ENCODE measurements at places on chromosomes 2 and 18.

DNA sequence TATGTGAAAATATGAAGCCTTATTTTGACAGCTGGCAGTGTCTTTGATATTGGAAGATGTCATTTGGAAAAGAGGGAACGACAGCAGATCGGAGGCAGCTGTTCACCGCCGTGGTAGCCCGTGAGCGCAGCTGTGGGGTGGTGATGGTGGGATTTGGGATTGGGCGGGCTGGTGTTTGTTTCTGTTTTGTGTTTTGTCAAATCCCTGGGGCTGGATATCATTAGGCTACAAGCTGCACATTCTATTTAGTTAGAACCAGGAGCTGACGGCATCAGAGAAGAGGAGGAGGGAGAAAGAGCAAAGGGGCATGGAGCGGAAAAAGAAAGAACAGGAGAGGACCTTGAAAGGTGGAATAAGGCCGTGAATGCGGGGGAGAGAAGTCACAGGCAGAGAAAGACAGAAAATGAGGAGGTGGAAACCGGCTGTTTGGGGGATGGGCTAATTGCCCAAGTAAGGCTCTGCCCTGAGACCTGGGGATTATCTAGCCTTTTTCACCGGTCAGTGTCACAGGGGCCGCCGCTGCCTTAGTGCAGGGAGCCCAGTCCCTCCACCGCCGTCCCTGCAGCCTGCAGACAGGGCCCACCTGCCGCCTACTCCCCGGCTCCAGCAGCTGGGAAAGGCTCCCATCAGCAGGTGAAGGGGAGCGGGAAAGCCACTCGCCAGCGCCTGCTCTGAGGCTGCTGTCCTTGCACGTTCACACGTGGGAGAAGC is 88.0 kb downstream of the ZCCHC2 start:
- DNase-seq: no peak

- DNase-seq: no peak
Measured at GRCh38 chr2:106142683-106143082, 51.4 kb downstream of the UXS1 start.

- no peak for DNase-seq
Measured at GRCh38 chr2:148876202-148876594, 1.2 kb downstream of the KIF5C start.

GRCh38 chr18:22132763-22133162 is 36.6 kb upstream of the GATA6 start:
- DNase-seq: no peak

DNA sequence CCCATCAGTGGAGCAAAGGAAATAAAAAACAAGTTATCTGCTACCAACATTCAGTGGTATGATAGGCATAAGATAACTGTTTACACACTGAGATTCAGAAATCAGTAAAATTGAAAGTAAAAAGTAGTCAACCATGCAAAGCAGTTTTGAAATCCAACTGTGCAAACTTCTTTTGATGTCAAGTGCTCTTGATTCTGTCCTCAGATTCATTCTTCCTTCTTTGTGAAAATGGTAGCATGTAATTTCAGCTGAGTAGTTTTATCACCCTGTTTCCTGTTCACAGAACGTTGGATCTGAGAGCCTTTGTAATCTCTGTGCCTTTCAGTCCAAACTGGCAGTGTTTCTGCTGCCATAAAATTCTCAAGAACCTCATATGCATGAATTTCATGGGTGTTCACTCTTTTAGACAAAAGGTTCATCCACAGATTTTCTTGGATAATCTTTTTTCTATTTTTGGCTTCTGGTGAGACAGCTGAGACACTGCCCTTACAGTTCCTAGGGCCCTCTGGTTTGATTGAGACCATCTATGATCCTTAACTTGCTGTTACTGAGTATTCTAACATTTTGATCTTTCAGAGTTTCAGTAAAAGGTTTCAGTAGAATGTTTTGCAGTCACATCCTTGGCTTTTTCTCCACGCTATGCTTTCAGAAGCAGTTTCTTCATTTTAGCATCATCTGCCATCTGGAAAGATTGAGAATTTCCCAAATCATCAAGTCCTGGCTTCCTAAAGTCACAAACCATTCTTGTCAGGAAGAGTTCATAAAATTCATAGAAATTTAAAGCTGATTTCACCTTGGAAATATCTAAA is 272.3 kb upstream of the EPHA4 start:
- no peak for DNase-seq

- DNase-seq: peak; percentile 64
Measured at GRCh38 chr2:17830053-17831034, 14.1 kb downstream of the MSGN1 start.

DNA sequence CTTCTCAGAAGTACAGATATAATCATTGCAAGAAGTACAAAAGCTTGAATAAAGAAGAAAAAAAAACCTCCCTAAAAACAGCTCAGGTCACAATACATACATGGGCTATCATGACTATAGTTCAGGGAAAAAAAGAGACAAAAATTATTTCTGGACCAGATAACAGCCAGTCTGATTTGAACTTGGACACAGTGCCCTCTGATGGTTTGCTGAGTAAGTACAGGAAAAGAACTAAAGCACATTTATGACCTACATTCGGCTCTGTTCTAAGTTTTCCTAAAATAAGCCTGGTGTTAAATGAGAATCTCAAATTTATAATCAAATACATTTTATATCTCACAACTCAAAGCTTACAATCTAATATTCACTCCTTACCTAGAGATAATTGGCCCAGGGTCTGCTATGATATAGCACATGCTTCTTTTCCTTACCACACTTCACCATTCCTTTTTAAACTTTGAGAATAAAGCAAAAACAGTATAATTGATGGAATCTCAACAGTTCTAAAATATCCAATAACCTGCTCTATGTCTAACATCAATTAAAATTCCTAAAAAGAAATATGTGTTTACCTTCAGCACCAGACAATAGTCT is 81.1 kb downstream of the RAPH1 start:
- peak; percentile 94 for DNase-seq

GRCh38 chr2:207571370-207571769 is 41.6 kb downstream of the CREB1 start:
- no peak for DNase-seq

DNA sequence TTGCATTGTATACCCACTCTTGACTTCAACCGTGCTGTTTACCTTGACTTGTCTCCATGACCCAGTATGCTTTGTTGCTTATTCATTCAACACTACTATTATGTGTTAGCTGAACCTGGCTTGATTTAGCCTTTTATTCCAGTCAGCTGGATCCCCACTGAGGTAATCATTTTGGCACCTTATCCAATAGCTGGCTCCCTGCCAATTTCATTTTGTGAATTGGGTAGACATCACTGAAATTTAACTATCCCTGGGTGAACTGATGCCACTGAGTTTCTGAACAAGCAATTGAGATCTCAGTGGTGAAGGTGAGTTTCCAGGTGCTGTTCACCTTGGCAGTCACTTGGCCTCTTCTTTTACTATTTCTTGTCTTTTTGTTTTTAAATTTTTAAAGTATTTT is 584.3 kb downstream of the ADCYAP1 start:
- no peak for DNase-seq

- DNase-seq: no peak
Measured at GRCh38 chr2:127231130-127231865, 11.2 kb upstream of the CYP27C1 start.

DNA sequence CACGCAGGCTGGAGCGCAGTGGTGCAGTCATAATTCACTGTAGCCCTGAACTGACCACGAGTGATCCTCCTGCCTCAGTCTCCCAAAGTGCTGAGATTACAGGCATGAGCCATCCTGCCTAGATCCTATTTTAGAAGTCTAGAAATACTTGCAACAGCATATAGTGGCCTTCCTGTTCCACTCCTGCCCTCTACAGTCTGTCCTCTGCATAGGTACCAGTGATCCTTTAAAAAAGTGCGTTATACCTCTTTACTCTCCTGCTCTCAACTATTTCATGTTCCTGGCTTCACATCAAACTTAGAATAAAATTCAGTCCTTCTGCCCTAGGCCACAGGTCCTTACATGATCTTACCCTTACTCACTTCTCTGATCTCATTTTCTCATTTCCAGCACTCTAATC is 6.0 kb downstream of the COMMD1 start:
- peak; percentile 56 for DNase-seq

DNA sequence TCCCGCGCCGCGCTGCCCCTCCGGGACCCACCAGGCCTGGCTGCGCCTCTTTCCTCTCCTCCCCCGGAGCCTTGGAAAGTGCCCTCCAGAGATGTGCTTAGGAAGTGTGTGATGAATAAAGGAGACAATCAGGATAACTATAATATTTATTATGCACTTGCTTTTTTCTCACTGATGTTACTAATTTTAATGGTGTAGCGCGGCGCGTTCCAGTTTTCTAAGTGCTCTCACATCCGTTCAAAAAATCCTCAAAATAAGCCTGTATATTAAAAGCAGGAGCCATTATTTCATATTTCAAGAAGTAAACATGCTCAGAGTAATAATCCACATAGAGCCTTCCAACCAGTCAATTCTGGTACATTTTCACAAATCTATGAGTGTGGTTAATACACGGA is 941 bp upstream of the MPPE1 start:
- DNase-seq: peak; percentile 49

GRCh38 chr18:61575419-61575818 is 242.2 kb downstream of the CDH20 start:
- no peak for DNase-seq

GRCh38 chr2:109375656-109376055 is 238.1 kb downstream of the SEPTIN10 start:
- DNase-seq: no peak

DNA sequence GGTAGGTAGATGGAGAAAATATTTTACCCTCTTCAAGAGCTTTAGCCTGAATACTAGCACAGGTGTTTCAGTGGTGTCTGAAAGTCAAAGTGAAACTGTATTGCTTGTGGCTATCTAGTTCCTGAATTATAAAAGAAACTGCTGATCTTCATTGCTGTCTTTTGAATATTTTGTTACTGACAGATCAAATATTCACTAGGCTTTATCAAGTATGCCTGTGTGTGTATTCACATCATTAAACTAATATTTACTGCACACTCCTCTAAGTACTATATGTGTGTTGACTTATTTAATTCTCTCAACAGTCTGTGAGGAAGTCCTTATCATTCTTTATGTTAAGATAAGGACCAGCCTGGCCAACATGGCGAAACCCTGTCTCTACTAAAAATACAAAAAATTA is 139.6 kb downstream of the SOCS6 start:
- no peak for DNase-seq

DNA sequence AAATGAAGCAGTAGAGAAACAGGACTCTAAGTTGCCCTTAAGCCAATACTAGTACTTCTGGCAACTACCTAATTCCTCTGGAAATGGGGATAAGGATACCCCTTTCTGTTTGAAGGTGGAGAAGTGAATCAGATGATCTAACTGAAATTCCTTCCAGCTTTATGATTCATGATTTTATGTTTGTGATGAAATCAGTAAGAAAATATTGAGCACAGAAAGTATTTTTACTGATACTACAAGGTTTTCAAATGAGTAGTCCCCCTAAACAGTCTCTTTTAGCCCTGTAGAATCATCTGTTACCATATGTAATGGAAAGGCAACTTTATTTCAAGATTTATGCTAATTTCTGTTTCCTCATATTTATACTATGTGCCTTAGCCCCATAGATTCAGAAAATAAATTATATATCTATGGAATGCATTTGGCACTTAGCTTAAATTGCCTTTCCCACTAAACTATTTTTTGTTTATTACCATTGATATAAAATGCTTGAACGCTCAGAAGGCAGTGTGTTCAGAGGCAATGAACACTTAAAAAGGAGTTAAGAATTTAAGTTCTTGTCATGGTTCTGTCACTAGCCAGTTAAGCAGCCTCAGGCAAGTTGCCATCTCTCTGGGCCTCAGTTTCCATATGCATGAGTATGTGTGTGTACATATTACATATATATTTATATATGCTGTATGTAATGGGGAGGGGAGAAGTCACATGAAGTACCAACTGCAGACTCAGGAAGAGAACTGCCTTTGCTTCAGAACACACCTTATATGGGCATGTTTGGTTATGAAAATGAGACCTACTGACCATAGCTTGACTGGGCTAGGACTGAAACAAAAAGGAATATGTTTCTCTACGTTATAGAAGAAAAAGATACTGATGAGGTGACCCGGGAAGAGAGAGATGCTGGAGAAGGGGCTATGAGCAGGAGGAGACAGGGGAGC is 97.7 kb downstream of the CDC42EP3 start:
- DNase-seq: no peak

DNA sequence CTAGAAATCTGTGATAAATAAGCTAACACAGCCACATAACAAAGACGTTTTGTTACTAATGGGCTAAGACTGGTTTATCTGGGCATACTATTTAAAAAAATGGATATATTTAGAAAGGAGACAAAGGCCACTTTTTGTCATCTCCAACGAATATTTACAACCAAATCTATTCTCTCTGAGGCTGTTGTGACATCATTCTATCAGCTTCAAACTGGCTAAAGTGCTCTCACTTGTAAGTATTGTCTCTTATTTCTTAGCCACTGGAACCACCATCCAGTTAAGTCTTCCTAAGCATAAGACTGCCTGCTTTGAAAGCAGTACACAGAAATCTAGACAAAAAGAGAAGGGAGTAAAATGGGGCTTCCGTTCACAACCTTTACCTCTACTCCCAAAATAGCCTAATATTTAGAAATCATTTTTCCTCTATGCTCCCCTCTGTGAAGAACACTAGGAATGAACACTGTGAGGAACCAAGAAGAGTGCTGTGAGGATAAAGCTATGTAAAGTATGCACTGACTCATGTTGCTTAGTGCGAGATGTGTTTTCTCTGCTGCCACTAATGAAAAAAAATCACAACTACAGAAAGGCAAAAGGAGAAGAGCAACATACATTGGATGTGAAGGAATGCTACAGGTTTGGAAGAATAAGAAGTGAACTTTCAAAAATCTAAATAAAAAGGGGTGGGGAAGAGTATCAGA is 264.1 kb downstream of the EXOC6B start:
- DNase-seq: no peak

- no peak for DNase-seq
Measured at GRCh38 chr2:44296653-44297052, 21.4 kb downstream of the SLC3A1 start.

DNA sequence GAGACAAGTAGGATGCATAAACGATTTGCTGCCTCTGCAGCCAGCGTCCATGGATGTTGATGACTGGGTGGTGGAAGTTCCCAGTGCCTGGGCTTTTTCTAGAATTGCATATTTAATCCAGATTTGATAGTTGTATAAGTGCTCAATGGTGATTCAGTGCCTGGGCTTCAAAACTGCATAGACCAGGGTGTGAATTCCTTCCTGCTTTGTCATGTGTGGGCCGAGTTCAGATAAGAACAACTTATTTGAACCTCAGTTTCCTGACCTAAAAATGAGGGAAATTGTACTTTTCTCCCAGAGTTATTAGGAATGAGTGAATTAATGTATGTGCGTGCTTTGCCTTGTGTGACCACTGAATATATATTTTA is 154.6 kb downstream of the WDSUB1 start:
- DNase-seq: no peak

GRCh38 chr2:12412898-12413305 is 303.8 kb upstream of the TRIB2 start:
- DNase-seq: no peak
